ENCODE measurements at places on chromosomes 5 and 9.

GRCh38 chr5:82105457-82105856 is 133.6 kb downstream of the ATG10 start:
- DNase-seq, result no peak

- DNase-seq, result no peak
Measured at GRCh38 chr5:143170104-143170503, 233.4 kb downstream of the NR3C1 start.

DNA sequence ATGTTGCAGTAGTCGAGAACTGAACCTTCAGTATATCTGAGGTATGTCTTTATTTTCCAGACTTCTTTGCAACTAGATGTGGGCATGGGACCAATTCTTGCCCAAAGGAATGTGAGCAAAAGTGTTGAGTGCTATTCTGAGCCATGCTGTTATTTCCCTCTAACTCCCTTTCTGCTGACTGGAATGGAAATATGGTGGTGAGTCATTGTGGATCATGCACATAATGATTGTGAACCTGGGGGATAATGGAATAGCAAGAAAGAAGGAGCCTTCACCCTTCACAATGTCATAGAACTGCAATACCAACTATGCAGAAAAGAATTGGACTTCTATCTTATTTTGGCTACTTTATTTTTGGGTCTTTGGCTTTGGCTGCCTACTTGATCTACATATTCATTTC is 10.3 kb upstream of the DOCK2 start:
- no peak for DNase-seq

- no peak for DNase-seq
Measured at GRCh38 chr5:128318691-128319090, 219.4 kb downstream of the FBN2 start.

DNA sequence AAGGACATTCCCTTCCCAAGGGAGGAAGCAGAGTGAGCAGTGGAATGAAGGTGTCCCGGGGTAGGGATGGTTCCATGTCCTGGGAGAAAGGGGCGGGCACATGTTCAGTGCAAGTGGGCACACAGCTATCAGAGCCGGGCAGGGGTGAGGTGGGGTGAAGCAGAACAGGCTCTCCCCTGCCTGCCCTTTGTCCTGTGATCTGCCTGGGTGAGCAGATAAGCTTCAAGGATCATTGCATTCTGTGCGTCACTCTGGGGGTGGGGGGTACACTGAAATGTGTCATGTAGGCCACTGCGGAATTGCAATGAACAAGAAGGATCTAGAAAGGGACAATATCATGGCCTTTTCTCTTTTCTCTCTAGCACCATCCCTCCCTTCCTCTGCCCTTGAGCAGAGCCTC is 61.7 kb upstream of the SHB start:
- no peak for DNase-seq

- no peak for DNase-seq
Measured at GRCh38 chr5:50767588-50767987, 101.2 kb downstream of the PARP8 start.

DNA sequence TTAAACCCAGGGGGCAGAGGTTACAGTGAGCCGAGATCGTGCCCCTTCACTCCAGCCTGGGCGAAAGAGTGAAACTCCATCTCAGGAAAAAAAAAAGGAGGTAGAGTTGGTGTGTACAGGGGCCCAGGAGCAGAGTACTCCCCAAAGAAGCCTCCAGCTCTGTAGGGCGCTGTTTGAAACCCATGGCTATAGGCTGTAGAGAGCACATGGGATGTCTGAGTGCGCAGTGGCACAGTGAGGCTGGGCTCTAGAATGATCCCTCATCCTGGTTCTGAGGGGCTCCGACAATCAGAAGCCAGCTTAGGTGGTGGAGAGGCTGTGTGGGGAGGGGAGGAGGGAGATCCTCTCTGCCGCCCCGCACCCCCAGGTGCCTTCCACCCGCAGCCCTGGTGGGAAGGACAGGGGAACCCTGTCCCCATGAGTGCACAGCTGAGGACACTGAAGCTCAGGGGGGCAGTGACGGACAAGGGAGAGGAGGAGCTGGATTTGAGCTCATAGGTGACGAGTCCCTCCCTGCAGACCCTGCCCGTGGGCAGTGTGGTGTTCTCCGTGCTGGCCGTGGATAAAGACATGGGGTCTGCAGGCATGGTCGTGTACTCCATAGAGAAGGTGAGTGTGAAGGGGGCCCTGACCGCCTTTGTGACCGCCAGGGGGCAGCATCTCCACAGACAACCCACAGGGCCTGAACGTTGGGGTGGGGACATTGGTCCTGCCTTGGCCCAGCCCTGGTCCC is 24.6 kb downstream of the CDHR2 start:
- DNase-seq, result peak; percentile 45

All from stimulated activated CD8-positive, alpha-beta memory T cell treated with anti-CD3 and anti-CD28 coated beads, Interleukin-15, amount 100 ng/mL, for 48 hours (primary cell).